ENCODE measurements at places on chromosomes 1 and 21.

DNA sequence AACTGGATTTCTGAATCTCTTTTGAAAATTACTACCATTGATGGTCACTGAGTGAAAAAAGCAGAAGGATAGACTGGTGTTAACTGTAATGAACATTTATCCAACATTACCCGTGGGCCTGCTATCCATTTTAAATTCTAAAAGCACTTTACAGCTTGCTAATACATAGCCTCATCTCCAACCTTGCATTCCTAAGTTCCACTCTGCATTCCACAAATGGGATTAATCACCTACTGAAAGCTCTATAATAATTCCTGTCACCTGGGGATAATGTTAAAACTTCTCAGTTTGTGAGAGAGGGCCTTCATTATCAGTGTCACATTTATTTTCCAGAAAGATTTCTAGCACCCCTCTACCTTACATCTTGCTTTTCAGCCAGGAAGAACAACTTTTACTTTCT lies 38.2 kb downstream of the PTPRC start:
- DNase-seq: no peak

GRCh38 chr1:227919906-227920305 lies 27.8 kb downstream of the WNT9A start:
- DNase-seq: peak; percentile 77

DNA sequence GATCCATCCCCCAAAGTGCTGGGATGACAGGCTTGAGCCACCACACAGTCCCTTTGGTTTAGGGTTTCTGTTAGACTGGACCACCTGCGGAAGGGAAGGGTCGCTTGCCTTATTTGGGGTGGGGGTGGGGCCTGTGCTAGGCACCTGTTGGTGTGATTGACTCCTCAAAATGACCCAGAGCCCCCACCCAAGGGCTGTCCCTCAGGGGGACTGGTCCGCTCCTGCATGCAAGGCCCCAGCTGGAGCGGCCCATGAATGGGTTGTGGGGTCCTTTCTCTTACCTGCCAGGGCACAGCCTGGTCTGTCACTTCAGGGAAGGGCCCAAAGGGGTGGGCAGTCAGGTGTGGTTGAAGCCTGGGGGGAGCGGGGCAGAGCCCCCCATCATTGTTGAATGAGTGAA lies 1.8 kb upstream of the CSTB start:
- no peak for DNase-seq

DNA sequence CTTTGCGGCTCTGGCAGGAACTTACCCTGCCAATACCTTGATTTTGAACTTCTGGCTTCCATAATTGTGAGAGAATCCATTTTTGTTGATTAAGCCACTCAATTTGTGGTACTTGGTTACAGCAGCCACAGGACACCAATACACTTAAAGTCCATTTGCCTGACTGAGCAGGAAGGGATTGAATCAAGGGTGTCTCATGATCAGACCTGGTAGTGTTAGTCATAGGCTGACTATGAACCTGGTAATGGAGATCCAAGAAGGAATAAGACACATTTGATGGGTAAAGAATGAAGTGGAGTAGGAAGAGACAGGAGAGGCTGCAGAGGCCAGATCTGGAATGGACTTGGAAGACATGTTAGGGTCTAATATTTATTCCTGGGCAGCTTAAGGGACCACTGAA lies 31.2 kb upstream of the MAP1LC3C start:
- peak; percentile 36 for DNase-seq

DNA sequence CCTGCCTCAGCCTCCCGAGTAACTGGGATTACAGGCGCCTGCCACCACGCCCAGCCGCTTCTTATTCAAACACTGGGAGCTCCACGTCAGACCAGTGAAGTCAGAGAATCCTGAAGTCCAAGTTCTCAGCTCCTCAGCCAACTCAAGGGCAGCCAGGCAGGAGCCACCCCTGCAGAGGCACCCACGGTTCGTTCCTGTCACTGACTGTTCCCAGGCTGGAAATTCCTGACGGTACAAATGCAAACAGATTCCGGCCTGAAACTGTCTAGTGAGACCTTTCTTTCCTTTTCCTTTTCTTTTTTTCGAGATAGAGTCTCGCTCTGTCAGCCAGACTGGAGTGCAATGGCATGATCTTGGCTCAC lies 11.7 kb downstream of the SLC35E2B start:
- DNase-seq: no peak

DNA sequence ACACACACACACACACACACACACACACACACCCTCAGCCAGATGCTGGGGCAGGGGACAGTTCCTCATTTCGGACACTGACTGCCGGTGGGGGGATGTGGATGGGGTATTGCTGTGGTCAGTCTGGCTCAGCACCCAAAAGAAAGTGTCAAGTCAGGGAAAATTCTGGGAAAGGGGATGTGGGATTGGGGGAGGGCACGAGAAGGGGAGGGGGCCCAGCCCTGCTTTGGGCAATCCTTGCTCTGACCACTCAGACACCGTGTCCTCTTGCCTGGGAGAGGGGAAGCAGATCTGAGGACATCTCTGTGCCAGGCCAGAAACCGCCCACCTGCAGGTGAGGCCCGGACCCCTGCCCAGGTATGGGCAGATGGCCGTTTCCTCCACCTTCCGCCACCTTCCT lies at the start of gene C1QC:
C1QC (plus strand) TSS at position 253 of the 400 bp plus-strand sequence. CDS start 391 bp downstream, outside the sequence.
- no peak for DNase-seq

GRCh38 chr1:203361945-203362719 lies 11.2 kb upstream of the FMOD start:
- peak; percentile 61 for DNase-seq

DNA sequence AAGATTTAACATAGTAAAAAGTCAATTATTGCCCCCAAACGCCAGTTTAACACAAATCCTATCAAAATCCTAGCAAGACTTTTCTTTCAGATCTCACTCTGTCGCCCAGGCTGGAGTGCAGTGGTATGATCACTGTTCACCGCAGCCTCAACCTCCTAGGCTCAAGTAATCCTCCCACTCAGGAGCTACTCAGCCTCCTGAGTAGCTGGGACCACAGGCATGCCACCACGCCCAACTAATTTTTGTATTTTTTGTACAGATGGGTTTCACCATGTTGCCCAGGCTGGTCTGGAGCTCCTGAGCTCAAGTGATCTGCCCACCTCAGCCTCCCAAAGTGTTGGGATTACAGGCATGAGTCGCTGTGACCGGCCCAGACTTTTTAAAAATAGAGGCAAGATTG lies 4.8 kb downstream of the SNIP1 start:
- no peak for DNase-seq

DNA sequence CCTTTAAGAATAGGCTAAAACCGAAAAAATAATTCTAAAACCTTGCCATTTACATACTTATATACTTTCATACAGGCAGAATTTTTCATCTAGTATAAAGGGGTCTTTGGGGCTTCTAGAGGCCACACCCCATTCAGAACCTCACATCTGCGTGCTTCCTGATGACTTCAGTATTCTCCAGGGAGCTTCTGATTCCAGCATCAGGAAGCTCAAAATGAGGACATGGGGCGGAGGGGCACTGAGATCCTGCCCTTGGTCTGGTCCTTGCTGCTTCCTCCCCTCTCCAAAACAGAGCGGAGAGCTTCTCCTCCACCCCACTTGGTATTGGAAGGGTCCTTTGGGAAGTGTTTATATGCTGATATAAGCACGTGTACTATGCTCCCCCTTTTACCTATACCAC lies 13.8 kb downstream of the PAX7 start:
- no peak for DNase-seq

GRCh38 chr1:169914531-169914930 lies 20.8 kb upstream of the SCYL3 start:
- DNase-seq: no peak

DNA sequence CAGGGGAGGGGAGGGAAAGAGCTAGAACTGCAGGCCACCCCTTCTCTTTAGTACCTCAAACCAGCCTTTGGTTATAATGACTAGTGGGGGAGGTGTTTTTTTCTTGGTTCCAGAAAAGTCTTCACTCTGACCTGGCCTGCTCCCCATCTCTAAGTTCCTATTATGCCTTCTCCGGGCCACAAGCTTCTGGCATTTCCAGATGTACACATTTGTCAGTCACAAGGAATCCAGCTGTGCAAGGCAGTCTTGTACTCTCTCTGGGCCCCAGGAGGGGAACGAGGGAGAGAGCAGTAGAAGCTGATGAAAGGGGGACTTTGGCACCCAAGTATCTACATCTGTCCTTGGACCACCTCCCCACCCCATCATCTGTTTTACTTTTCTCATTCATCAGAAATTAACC lies 2.7 kb upstream of the FALEC start:
- no peak for DNase-seq

DNA sequence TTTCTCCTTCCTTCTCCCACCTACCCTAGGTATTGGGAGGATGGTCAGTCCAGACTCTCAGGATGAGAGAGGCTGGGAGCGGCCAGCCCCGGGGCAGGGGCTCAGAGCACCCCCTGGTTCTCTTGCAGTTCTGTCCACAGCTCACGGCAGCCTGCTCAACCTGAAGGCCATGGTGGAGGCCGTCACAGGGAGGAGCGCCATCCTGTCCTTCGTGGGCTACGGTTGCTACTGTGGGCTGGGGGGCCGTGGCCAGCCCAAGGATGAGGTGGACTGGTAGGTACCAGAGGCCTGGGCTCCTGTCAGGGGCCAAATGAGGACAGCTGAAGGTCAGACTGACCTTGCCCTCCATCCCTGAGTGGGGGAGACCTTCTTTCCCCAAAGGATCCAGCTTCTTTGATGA lies 4.2 kb downstream of the PLA2G2F start:
- no peak for DNase-seq

- no peak for DNase-seq
Observed at GRCh38 chr1:27879374-27880082, 7.2 kb downstream of the THEMIS2 start.

- DNase-seq: no peak
Observed at GRCh38 chr21:44902268-44903049, 18.2 kb downstream of the ITGB2 start.

DNA sequence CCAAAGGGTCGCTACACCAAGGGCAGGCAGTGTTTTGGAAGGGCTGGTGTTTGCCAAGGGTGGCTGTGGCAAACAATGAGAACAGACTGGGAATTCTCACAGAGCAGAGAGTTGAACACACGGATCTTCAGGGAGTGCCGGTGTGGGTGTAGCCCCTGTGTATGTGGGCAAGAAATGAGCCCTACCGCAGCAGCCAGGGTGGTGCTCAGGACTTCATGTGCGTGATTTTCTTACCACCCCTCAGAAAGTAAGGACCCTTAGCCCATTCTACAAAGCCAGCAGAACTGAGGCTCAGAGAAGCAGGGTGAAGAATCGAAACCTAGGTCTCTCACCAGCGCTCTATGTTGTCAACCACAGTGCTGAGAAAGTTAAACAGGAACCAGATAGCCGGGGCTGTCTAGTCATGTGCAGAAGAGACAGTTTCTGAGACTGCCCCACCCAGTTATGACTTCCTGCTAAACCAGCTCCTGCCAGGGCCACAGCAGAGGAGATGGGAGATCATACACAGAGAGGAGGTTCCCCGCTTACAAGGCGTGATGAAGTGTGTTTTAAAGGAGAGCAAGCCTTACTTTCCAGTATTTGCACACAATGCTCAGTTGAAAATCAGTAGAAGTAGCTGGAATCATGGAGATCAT lies 21.9 kb upstream of the MORC3 start:
- no peak for DNase-seq

DNA sequence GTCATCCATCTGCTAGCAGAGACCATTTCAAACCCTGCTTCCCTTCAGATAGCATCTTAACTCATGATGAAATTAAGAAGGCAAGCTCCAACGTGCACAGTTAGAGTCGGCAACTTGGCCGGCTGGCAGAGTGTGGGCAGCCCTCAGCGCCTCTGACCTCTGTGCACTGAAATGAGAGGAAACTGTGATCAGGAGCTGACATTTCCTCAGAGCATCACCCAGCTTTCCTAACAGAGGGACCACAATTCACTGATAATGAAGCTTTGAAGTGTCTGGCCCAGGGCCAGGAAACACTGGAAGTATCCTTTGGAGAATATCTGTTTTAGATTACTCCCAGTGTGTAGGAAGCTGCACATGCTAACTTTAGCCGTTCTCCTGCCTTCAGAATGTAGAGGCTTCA lies 145.0 kb upstream of the ZC3H11B start:
- peak; percentile 50 for DNase-seq

DNA sequence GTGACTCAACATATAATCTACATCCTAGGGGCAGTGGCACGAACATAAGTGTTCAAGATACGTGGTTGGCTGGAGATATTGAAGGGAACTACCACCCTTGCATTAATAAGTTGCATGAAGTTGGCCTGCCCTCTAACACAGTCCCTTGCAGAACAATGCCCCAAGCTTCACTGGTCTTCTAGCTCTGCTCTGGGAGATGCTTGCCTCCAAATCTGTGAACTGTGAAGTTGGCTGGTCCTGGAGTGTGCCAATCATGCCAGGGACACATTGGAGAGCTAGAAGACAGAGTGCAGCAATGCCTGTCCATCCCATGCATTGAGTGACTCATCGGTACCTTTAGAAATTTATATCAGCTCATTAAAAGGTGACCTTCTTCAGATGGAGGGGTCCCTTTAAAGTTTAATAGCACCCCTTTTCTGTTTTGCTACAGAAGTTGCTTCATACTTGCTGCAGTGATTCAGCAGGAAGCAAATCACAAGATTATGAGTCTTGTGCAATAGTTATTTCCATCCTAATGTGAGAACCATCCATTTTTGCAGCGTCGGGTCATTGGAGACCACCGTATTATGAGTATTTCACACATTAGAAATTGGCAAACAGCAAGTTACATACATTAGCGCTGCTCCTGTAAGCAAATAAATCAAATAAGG lies 55.2 kb upstream of the KAZN start:
- no peak for DNase-seq

DNA sequence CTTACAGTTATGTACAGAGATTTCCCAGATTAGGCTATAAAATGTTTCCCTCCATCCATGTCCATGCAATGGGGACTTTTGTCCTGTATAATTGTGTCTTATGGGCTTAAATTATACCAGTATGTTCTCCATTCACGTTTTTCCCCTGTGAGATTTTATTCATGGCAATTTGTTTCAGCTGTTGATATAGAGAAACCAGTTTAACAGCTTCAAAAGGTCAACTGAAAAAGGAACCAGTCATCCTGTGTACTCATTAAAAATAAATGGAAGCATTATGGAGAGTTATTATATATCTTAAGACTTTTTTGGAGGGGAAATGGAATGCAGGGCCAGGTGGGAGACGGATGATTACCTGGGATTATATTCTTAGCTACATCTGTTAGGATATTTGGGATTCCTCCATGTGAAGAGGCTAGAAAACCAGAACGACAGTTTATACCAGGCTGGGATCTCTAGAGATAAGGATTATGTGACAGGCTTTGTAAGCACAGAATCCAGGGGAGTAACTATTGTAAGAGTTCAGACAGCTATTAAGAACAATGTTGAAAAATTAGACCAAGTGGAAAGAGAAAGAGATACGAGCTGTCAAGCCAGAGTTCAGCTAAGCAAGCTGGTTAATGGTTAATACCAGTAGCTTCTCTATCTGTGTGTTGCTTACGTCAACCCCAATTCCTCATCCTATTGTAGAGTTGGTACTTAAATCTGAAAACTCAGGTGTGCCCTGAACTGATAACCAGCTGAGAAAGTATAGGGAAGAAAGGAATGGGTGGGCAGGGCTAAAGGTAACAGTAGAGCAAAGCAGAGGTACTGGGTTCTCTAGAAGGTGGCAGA lies 12.4 kb upstream of the ZNF697 start:
- no peak for DNase-seq

DNA sequence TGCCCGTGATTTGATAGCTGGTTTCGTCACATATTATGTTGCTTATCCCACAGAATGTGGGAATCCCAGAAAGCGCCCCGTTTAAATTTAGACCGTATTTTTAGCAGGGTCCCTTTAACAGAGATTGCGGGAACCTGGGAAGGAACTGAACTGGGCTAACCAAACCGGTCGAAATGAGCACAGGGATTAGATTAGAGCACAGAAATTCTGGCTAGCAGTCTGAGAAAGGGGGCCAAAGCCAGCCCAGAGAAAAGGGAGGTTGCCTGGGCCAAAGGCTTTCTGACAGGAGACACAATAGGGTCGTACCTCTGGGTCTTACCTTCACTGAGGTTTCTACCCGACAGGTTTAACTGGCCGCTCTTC lies 327 bp downstream of the LRRC40 start:
- DNase-seq: no peak
